ENCODE measurements at places on chromosomes 6 and 20.

DNA sequence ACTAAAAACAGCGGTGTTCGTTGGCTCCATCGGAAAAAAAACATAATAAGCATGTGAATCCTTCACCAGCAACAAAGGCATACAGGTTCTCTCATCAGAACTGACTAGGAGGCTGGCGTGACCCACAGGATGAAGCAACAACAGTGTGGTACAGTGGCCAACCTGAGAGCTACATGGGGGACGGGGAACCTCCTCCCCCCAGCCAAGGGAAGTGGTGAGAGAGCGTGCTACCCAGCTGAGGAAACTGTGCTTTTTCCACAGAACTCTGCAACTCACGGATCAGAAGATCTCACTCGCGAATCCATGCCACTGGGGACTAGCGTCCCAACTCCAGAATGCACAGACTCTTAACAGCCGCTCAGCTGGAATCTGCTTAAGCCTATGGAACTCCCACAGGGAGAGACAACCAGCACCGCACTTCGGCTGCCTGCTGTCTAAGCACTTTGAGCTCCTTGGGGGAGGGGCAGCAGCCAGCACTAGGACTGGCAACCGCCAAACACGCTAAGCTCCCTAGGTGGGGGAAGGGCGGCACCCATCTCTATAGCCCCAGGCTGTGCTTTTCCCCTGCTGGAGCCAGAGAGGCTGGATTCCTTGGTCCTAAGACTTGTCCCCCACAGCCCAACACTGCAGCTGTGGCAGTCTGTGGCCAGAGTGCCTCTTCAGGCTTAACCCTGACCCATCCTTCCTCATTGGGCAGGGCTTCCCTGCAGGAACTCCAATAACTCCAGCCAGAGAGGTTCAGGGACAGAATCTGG is 538.3 kb upstream of the BTBD3 start:
- DNase-seq, result no peak

- peak; percentile 17 for DNase-seq
Measured at GRCh38 chr6:7726416-7727085, 652 bp downstream of the BMP6 start.

DNA sequence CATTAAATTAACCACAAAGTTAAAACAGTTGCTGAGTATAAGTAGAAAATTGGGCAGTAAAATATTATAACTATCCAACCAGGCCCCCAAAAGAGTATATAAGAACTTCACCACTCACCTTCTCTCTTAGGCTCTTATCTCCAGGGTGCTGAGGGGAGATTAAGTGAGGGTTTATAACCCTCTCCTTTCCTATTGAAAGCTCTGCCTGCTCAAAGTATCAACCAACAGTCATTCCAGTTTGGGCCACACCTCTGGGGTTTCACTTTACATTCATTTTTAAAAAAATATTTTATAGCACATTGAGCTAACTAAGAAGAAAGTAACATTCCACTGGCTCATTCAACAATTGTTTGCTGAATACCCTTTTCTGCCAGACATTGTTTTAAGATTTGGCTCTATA is 22.1 kb downstream of the GSTA4 start:
- DNase-seq, result no peak

DNA sequence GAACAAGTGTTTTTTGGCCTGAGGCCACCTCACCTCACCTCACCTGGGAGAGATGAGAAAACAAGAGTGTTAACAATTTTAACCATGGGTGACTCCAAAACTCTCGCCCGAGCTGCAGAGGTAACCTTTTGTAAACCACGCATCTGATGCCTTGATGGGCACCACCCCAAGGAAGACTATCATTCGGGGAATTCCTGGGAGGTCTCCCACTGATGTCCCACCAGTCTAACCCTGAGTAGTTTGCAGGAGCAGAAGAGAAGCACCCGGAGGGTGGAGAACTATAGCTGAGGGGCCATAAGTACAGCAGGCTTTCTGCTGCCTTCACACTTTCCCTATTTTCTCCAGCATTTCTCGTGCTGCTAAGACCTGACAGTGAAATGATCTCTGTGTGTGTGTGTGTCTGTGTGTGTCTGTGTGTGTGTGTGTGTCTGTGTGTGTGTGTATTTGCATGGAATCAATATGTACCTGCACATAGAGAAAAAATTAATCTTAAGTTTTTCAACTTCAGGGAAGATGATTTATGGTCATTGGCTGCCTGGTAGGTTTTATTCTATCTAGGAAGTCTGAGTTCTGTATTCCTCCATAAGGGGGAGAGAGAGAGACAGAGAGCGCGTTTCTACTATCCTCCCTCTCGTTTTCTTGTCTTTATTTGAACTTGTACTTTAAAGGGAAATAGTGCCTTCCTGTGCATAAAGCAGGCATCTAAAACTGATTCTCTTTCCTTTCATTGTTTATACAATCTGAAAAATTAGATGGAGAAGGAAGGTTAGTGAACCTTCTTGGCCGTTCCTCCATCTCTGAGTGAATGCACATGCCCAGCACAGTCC is 75.8 kb downstream of the CAP2 start:
- DNase-seq, result no peak

- DNase-seq, result no peak
Measured at GRCh38 chr20:33419140-33419974, 18.0 kb upstream of the CDK5RAP1 start.

- DNase-seq, result peak; percentile 76
Measured at GRCh38 chr20:51318058-51318949, 224.2 kb downstream of the NFATC2 start.

GRCh38 chr6:139289233-139289632 is 2.6 kb downstream of the TXLNB start:
- DNase-seq, result no peak

- DNase-seq, result no peak
Measured at GRCh38 chr20:48214601-48215000, 429.3 kb upstream of the SULF2 start.

- no peak for DNase-seq
Measured at GRCh38 chr20:24131281-24131680, 142.7 kb upstream of the GGTLC1 start.

DNA sequence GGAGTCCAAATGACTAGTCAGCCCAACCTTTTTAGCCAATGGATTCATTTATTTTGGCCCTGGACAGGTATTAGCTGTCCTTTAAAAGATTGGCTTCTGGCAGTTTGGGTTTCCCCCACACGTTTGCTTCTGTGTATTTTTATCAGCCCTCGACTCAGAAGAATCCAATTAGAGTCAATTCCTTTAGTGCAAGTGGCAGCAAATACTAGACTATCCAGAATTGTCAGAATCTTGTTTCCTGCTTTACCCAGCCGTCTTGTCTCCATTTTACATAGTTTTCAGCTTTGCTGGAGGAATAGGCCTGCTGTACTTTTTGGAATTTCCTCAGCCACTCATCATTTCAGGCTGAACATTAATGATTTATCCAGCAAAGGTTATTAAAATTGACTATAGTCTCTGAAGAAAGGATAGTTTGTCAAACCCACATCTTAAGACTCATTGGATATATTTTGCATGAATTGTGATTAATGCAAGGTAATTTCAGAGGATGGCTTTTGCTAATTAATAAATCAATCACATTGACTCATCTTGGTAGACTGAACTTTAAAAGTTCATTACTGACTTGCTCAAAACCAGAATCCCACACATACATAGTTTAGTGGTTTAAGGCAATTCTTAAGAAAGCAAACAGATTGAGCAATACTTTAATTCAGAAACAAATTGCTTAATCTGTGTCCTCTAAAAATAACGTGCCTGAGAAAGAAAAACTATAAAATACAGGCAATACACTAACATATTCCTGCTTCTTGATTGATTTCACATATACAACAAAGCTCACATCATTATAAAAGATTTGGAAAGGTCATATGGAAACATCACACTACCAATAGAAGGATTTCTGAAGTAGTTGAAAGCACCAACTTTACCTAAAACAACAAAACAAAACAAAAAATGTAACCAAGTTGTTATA is 62.9 kb upstream of the ZNF217 start:
- DNase-seq, result no peak

DNA sequence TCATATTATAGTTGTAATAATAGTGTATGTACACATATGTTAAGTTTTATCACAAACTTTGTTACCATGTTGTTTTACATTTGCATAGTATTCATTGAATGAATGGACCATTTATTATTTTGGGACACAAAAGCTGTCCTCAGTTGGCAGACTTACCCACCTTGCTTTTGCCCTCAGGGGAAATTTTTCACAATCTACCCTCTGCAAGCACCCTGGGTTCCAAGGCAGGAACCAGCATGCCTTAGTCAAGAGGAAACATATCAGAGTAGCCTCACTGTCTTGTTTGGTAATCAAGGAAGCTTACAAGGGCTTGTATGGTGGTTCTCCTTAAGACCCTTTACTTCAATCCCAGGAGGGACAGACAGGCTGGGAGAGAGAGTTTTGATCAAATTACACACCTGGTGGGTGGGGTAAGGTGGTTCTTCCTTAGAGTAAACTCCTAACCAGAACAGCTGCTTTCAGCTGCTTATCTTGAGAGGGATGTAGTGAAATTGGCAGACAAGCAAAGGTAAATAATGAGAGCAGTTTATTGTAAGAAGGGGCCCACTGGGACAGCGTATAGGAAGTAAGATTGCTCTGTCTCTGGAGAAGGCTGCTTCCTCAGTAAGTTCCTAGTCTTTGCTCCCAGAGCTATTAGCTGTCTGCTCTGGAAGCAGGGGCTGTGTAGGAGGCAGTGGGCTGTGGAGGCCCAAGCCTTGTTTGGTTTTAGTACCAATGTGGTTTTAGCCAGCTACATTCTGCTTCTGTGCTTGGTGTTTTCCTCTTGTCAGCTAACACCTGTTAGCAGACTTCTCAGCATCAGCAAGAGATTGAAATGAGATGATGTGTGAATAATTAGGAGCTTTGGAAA is 31.1 kb downstream of the BRPF3 start:
- DNase-seq, result no peak

DNA sequence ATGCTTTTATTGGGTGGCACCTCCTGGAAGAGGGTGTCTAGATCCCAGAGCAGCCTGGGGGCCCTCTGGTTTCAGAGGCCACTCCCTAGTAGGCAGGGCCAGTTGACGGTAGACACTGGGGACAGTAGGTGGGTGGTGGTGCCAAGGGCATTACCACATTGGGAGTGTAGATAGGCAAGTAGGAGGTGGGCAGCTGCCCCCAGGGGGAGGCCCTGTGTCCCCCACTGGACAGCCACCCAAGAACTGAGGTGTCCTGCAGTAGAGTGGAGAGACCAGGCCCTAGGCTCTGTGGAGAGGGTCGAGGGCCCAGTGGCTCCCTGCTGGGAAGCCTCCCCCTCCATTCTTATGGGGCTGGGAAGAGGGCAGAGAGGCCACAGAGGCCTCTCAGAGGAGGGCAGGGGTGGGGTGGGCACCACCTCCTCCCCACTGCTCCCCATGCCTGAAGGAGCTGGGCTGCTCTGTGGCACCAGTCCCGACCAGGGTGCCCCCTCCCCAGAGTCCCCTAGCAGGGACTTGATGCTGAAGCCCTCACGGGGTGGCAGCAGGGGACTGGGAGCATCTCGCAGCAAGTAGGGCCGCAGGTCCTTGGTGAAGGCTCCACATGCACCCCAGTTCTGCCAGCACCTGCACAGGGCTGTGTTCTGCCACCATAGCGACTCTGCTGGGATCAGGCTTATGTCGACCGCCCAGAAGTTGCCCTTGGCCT is 305.0 kb upstream of the KCNQ5 start:
- DNase-seq, result no peak

GRCh38 chr6:149918151-149918905 is 4.6 kb downstream of the RAET1G start:
- no peak for DNase-seq

DNA sequence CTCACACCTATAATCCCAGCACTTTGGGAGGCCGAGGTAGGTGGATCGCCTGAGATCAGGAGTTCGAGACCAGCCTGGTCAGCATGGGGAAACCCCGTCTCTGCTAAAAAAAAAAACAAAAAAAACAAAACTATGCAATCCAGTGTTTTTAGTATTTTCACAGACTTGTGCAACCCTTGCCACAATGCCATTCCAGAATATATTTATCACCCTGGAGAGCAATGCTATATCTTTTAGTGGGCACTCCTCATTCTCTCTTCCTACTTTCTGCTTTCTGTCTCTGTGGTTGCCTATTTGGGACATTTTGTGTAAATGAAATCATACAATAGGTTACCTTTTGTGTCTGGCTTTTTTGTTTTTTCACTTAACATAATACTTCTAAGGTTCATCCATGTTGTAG is 39.1 kb upstream of the MROH8 start:
- no peak for DNase-seq

GRCh38 chr6:88574031-88574430 is 389.4 kb downstream of the RNGTT start:
- no peak for DNase-seq

DNA sequence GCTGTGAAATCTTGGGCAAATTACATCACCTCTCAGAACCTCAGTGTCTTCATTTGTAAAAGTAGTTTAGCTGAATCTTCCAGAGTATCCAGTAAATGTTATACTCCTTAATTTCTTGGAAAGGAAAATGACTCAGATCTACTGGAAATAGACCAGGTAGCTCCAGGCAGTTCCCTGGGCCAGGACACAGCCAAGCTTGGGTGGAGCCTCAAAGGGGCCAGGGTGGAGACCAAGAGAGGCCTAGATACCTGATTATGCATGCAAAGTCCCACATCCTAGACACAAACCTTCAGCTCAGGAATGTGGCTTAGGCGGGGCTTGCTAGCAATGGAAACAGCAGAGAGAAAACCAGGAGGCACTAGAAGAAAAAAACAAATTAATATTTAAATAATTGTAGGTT is 272.8 kb downstream of the MAFB start:
- DNase-seq, result no peak

DNA sequence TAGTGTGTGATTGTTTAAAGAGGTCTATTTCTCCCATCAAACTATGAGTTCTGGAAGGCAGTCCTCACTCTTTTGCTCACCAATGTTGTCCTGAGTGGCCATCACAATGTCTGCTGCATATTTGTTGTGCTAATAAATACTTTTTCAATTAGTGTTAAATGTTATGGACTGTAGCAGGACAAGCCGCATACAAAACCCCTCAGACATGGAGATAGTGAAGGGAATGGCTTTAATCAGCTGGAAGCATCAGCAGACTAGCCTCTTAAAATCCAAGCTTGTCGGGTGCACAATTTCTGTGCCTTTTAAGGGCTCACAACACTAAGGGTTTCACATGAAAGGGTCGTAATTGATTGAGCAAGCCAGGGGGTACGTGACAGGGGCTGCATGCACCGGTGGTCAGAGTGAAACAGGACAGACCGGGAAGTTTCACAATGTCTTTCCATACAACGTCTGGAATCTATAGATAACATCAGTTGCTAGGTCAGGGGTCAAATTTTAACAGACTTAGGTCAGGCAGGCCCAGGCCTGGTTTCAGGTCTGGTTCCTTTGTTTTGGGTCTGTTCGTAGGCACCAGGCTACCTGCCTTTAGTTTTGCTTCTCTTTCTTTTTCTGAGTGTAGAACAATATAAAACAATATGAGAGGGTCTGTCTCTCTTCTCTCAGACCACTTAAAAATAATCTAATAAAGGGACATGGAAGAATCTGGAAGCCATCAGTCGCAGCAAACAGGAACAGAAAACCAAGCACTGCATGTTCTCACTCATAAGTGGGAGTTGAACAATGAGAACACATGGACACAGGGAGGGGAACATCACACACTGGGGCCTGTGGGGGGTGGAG is 327.6 kb upstream of the HTR1E start:
- DNase-seq, result no peak

DNA sequence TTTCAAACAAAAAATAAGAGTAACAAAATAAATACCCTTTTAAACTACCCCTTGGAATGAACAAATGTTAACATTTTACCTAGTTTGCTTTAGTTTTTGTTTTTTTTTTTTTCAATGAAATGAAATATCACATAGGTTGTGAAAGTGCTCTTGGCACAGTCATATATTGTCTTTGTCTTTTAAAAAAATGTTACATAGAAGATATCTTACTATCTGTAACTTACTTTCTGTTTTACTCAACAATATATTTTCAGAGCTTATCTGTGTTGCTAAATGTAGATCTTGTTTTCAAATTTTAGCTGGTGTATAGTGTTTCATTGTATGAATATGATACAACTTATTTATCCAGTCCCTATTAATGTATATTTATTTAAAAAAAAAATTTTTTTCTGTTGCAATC is 8.6 kb downstream of the CEP57L1 start:
- no peak for DNase-seq

Measured in stimulated activated CD4-positive, alpha-beta T cell treated with anti-CD3 and anti-CD28 coated beads, Interleukin-15, amount 100 ng/mL, for 24 hours (primary cell).